ENCODE measurements at places on chromosomes 12 and 14. TPM values are rescaled to one million over a fixed set of nuclear protein-coding genes. Genes with fewer than 3 reads are reported as not detected.

Gene PLEKHD1
- not detected for total RNA-seq

Gene TSPAN9
- total RNA-seq = 69.9 TPM

Gene TMEM233
- 0.29 TPM for total RNA-seq

Gene GZMH
- not detected for total RNA-seq

Gene COL2A1
- 0.07 TPM for total RNA-seq

Data from A549 treated with GW870086 at 1 μM for 4 hours (cell line).